Stimulated activated CD8-positive, alpha-beta memory T cell treated with anti-CD3 and anti-CD28 coated beads, Interleukin-4, amount 100 ng/mL, for 4 hours (primary cell): ENCODE measurements at places on chromosomes 1 and 21.

DNA sequence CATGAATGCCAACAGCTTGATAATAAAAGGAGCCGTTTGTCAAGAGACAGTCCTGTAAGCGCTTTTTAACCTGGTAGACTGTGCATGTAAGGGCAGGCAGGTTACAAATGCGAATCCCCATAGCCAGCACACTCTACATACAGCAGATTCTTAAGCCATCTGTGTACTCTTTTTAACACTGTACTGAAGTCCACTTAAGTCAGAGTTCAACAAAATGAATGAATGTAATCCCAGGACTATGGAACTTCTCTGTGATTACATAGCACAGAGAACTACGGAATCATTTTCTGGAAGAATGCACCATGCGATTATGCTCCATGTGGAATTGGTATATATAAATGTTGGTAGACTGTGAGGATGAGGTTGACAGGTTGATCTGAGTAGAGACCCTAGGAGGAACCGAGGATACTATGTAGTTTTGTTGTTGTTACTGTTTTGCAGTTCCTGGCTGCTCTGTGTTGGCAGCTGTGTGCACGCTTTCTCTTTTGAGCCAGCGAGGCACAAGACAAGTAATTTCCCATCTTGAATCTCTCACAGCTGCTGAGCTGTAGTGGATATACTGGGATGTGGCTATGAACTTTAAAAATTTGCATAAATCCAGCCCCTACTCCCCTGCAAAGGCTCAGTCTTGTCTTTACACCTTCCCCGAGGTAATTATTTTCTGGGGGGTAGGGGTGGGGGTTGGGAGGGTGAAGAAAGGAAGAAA, 21.9 kb downstream of the LRRC8D start:
- DNase-seq = no peak

DNA sequence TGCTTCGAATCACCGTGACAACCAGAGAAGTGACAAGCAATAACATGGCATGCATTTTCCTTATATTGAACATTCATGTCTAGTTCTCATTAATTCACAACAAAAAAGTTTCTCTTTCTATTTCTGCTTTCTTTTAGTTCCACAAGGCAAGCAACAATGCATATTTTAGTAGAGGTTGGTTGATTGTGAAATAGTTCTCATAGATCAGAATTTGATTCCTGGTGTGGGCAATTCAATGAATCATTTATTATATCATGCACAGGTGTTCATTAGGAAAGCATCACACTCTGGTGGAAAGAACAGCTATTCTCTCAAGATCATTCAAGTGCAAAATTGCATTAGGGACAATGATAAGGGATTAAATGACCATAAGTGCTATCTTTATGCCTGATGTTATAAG, 980.9 kb downstream of the BRINP3 start:
- no peak for DNase-seq

GRCh38 chr21:35840197-35840799, 220.0 kb downstream of the SETD4 start:
- DNase-seq = no peak

DNA sequence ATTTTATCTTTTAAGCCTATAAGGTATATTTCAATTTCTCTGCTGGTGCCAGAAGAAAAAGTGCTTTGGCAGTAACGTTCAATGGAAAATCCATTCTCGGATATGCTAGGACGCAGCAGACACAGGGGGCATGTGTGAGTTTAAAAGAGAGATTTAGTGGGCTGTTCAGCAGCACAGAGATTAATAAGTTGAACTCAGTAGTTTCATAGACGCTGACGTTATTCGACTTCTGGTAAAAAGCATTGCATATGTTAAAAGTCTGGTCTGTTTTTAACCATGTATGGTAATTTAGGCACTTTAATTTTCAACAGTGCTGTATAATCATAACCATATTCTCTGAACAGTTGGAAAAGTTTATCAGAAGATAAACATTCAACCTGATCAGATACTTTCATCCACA, 99.6 kb downstream of the ATP6V1G3 start:
- no peak for DNase-seq

GRCh38 chr1:10682108-10682445, 114.4 kb downstream of the CASZ1 start:
- DNase-seq = no peak

GRCh38 chr1:13782634-13783360, 82.8 kb downstream of the PRDM2 start:
- no peak for DNase-seq

- no peak for DNase-seq
Measured at GRCh38 chr1:9065213-9065751, 4.2 kb downstream of the SLC2A5 start.

GRCh38 chr1:21296509-21297354, 6.5 kb upstream of the ECE1 start:
- no peak for DNase-seq

DNA sequence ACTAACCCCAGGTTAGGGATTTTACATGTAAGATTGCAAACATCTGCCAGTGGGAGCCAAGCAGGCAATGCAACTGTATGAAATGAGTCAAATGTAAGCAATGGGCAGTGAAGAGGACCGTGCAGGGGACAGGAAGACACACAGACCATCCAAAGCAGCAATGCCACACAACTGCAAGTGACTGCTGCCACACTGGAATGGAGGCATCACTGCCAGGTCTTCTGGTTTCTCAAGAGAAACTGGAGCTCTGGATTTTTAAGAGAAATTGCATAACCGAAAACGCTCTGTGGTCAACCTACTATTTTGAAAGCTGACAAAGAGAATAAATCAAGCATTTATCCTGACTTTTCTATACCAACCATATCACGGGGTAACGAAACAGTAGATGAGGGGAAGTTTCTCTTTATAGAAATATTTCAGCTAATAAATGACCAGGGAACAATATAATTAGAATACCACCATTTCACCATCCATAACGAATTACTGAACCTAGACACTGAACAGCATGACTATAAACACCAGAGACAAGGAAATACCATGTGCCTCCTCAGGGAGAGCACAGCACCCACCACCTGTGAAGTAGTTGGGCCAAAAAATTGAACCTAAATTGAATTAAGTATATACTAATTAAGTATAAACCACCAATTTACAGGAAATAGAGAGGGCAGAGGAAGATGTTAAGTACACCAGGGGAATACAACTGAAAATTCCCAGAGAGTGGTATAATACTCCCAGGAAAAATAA, 4.4 kb downstream of the AK2 start:
- no peak for DNase-seq

DNA sequence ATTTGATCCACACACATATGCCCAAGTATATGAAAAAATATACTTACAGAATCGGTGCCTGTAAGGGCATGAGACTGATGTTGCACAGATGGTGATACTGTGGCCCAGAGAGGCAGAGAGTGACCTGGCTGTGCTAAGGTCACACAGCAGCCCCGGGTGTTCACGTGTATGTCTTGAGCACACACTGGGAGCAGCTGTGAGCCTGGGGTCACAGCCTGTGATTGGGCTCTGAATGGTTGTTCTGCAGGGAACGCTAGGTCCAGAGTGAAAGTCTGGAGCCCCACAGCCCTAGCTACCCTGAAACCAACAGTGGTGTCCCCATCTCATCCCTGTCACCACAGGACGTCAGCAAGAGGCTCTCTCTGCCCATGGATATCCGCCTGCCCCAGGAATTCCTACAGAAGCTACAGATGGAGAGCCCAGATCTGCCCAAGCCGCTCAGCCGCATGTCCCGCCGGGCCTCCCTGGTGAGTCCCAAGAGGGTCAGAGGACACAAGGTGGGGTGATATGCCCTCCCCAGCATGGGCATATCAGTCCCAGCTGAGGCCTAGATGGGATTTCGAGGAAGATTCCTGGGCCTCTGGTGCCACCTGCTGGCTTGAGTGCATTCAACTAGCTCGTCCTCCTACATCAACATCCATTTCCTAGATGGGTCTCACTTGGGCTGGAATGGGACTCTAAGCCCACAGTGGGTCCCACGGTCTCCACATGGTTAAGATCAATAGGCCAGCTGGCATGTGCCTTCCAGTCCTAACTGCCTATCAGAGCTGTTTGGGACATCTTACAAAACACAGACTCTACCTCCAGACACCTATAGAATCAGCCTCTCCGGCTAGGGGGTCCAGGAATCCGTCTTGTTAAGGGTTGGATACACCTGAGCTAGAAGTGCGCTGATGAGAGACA, 19.7 kb downstream of the CDK18 start:
- peak; percentile 37 for DNase-seq

GRCh38 chr1:111742938-111743549, 3.8 kb upstream of the INKA2 start:
- DNase-seq = no peak

GRCh38 chr1:203038891-203039608, 12.8 kb downstream of the PPFIA4 start:
- peak; percentile 19 for DNase-seq

- DNase-seq = peak; percentile 66
Measured at GRCh38 chr1:89781494-89782126, 39.2 kb upstream of the LRRC8D start.

DNA sequence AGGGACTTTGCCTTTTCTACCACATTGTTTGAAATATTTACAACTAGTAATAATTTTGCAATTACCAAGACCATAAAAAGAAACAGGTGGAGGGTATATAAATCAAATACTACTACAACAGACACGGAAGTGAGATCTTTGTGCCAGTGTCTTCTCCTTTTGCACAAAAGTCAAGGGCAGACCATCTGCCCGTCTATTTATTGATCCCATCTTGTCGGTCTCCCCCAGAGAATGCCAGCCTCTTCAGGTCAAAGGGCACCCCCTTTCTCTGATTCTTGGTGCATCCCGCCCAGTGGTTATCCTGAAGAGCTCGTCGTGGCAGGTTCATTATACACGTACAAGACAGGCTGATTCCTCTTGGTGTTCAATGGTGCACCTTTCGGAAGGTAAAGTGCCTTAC, 4.8 kb upstream of the PDE9A start:
- DNase-seq = no peak

DNA sequence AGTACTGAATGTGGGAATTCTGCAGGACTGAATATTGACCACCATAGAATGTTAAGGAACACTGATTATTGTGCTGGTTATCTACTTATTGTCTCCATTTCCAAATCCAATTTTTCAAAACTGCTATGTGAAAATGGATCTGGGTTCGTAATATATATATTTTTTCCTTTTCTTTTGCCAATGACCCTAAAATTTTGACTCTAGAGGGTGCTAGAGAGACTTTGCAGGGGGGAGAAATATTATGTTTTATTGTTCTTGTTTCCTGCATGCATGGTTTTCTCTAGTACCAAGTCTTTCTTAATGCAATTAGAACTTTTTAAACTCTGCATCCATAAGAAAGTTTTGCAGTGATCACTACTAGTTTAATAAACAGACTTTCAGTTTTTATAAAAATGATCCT, 1256.9 kb downstream of the BRINP3 start:
- no peak for DNase-seq

- DNase-seq = no peak
Measured at GRCh38 chr1:94982398-94982797, 55.5 kb upstream of the CNN3 start.

GRCh38 chr21:36322083-36322424, 2.1 kb downstream of the MORC3 start:
- DNase-seq = no peak

DNA sequence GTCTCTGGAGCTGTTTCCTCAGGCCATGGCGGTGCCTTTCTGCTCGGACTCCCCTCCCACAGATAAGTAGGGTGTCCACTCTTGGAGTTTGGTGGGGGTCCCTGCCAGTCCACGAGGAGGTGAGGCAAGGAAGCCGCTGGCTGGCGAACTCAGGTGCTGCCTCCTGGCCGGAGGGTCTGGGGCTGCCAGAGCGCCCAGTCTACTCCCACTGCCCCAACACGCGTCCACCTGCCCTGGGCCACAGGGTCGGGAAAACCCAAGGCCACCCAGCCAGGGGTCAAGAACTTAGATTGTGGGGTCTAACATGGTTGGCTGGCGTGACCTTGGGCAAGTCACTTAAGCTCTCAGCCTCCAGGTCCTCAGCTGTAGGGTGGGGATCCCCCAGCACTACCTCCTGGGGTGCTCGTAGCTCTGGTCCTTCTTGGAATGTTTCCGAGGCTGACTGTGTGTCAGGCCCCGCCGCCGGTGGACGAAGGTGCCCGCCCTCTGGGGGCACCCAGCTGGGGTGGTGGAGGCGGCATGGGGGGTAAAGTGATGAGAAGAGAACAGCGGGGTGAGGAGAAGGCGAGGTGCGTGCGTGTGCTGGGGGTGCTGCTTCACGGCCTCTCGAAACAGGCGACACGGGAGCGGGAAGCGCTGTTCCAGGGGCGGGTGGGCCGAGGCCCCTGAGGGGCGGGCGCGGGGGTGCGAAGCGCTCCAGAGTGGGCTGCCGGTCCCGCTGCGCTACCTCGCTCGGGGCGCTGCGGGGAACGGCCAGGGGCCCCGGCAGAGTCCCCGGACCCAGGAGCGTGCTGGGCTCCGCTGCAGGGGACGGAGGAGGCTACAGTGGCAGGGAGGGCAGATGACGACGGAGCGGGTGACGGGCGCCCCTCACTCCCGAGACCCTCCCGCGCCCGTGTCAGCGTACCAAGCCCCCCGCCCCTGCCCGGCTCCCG, 1.2 kb downstream of the SH2D5 start:
- no peak for DNase-seq

DNA sequence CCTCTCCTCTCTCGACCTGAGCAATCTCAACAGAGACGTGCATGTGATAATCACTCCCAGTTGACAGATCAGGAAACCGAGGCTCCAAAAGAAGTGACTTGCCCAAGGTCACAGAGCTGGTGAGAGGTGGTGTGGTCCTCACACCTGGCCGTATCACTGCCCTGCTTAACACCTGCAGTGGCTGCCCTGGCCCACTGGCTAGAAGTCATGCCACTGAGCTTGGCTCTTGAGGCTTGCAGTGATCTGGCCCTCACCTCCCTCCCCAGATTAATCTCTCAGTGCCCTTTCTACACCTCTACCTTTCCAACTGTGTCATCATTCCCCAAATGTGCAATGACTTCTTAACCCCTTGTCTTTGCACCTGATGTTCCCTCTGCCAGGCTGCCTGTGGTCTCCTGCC, 38.8 kb downstream of the CDCP2 start:
- no peak for DNase-seq

GRCh38 chr1:89736937-89737733, 83.7 kb upstream of the LRRC8D start:
- no peak for DNase-seq

- no peak for DNase-seq
Measured at GRCh38 chr1:67367370-67368045, 59.8 kb downstream of the IL12RB2 start.

DNA sequence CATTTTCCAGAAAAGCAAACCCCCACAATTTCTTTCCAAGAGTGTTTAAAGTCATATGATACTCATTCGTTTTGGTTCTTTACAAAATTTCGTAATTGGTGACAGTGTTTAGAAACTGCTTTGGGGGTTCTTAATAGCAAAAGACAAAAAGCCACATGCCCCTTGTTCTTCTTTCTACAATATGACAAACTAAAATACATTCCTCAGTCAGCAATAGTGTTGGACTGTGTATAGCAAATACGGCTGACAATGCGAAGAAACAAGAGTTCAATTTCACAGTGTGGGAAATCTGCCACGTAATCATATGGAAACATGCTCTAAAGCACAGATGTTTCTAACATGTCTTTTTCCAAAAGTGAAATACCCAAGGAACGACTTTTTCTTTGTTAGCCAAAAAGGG, 7.6 kb upstream of the IFNAR1 start:
- DNase-seq = no peak

GRCh38 chr1:218665221-218665620, 320.1 kb downstream of the TGFB2 start:
- no peak for DNase-seq
